Peyer's patch (tissue), 4 donors: ENCODE measurements at places on chromosomes 5 and 9.

GRCh38 chr9:83299571-83299970 is 236.6 kb upstream of the RASEF start:
- DNase-seq: no peak

GRCh38 chr9:104841601-104842141 is 77.7 kb downstream of the NIPSNAP3B start:
- no peak for DNase-seq

- no peak for DNase-seq
Measured at GRCh38 chr5:43515678-43516048, 715 bp upstream of the C5orf34 start.

DNA sequence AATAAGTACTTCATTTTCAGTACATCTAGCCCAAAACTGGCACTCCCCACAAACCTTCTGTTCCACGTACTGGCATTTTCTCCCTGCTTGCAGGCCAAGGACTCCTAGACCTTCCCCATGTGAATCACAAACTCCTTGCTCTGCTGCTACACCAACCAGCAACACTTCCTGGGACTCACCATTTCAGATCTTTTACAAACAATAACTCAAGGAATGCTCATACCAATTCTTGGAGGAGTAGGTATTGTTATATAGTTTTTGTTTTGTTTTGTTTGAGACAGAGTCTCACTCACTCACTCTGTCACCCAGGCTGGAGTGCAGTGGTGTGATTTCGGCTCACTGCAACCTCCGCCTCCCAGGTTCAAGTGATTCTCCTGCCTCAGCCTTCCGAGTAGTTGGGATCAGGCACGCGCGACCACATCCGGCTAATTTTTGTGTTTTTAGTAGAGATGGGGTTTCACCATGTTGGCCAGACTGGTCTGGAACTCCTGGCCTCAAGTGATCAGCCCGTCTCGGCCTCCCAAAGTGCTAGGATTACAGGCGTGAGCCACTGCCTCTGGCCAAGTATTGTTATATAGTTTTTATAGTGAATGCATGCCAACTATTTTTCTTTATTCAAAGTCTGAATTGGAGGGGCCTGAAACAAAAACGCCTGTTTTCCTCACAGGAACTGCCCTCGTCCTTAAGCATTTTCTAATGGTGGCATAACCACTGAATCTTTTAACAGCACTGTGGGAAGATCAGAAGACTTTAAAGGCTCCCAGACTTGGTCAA is 210.8 kb downstream of the TSSK1B start:
- DNase-seq: no peak

DNA sequence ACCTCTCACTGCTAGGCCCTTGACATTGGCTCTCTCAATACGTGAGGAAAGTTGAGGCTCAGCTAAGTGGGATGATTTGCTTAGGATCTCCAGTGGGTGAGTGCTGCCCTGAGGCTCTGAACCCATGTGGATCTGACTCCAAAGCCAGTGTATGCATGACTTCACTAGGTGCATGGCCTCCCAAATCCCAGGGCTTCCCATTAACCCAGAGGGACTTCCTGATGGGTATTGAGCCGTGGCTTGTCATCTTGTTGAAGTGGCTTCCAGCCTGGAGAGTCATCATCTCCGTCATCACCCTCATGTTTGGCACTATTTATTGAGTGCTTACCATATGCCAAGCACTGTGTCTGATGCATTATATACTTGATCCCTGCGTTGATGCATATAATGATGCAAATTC is 37.3 kb upstream of the TEX48 start:
- DNase-seq: no peak
